ENCODE measurements at places on chromosomes 5 and 9.

DNA sequence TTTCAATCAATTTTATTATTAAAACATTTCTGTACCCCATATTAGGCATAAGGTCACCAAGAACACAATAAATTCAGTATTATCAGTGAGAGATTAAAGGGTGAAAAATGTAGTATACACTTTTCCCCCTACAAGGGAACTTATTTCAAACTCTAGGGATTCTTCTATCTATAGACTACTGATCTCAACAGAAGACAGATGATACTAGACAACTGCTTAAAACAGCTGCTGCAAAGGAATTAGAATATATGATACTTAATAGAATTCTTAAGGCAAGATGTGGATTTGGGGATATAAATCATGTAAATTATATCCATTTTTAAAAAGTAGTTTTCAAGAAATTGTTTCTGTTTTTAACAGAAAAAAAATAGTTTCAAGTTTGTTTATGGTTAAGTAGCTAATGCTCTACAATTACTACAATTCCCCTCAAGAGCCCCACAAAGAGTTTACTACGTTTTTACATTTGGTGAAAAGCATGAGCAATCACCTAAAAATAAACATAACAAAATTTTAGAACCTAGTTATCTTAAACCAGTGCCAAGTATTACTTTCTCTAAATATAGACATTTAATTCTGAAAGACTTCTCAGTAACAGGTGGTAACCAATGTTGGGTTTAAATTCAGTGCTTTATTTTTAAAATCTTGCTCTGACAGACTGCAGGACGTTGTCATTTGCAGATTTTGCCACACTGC, 6.0 kb downstream of the KIF24 start:
- no peak for DNase-seq

DNA sequence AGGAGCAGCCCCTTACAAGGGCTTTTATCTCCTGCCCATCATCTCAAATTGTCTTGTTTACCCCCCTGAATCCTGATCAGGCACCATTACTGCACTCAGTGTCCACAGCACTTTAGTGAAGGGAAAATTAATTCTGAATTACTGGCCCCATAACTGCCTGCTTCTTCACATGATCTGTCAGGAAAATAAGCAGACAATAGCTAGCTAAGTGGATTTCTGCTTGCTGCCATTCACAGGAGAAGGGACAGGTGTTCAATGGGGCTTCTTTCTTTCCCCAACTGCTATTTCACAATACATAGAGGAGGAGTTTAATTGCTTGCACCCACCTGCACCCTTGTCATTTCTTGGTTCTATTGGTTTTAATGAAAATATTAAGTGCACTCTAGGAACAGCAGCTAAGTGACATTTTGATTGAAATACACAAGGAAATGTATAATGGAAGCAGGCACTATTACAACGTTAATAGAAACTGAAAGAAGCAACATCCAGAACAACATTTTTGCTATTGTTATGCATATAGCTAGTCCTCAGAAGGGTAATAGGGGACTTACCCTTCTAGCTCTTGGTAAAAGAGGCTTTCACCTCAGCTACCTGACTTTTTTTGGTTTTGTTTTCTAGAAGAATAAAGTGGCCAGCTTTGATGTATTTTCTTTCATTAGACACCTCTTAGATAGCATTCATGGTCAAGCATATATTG, 599.3 kb upstream of the TLE4 start:
- no peak for DNase-seq

- no peak for DNase-seq
These were observed 473.5 kb downstream of the DNAH5 start for GRCh38 chr5:13470975-13471374.

- no peak for DNase-seq
These were observed 47.3 kb downstream of the UHRF2 start for GRCh38 chr9:6460189-6460768.

DNA sequence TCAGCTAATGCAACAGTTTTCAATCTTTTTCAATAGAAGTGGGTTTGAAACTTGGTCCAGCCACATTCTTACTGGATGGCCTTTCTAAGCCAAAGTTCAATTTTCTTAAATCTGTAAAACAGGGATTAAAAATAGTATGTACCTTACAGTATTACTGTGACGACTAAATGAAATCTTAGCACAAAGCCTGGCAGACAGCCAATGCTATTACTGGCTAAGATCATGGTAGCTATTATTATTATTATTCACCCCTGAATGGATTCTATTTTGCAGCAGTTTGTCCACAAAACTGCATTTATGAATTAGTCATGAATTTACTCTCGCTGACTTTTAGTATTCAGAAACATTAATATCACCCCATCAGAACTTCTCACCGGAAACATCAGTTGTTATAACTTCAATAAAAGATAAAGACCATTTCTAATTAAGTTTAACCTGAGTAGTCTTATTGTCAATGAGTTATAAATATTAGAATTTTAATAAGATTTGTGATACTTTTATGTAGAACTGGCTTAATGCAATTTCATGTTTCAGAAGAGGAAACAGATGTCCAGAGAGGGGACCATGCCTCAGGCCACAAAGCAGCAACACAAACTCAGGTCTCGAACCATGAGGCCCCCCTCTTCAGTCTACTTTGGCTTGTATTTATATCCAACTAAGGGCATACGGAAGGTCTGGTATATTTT, 468.2 kb downstream of the ARHGEF28 start:
- no peak for DNase-seq

DNA sequence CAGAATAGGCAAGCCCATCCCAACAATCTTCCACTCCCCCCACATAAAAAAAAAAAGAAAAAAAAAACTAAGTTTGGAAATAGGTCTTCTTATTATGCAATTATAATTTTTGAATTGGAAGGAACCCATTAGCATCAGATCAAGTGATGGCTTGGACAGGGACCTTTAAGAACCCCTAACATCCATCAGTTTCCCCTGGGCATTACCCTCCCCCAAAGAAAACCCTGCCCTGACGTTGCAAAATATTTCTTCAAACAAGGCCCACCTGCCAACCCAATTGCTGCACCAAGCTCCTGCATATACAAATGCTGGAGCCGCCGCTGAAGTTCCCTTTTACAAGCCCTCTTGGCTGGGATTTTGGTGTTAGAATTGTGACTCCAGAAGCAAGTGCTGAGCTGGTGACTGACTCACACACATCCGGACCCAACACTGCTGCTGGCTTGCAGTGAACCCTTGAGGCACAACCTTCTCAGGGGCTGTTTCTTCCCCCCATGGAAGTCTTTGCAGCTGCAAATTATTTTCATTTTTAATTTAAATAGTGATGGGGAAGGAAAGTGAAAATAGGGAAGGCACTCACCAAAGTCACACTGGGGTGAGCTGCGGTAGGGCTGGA, 56.1 kb upstream of the AFAP1L1 start:
- no peak for DNase-seq

DNA sequence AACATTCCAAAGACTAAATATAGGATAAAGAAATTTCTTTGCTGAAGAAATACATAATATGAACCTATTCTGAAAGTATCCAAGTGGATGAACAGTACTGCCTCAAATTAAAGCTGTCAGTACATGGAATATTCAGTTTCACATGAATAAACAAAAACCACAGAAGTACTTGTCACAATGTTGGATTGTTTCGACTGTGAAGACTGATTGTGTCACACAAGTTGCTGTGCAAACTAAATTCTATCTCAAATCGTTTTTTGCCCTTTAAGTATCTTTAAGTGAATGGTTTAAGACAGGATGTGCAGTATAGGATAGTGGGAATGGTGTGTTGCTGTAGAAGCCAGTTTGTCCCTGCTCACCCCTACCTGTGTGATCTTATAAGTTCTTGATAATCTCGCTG, 137.4 kb upstream of the OTULINL start:
- DNase-seq: no peak

DNA sequence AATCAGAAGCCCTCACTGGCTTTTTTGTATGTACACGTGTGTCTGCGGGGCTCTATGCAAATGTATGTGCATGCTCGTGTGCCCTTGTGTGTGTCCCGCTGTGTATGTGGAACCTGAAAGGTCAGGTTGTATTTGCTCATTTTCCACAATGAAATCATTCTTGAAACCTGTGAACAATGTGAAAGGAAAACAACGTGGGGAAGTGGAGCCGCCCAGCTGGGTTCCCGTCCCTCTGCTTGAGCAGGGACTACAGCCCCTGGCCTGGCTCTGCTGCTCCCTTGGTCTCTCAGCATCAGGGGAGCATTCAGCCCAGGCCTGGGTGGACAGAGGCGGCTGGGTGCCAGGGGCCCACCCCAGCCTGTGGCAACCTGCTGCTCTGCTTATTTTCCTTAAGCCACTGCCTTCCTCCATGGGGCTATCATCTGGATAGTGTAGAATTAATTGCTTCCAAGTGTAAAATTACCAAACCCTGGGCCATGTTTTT, 3.0 kb downstream of the ECSCR start:
- DNase-seq: peak; percentile 54

GRCh38 chr5:56685503-56686217, 129.7 kb upstream of the MAP3K1 start:
- no peak for DNase-seq

GRCh38 chr9:109012009-109012875, 1.1 kb downstream of the CTNNAL1 start:
- DNase-seq: peak; percentile 61

GRCh38 chr5:110865400-110866094, 126.7 kb downstream of the SLC25A46 start:
- no peak for DNase-seq

DNA sequence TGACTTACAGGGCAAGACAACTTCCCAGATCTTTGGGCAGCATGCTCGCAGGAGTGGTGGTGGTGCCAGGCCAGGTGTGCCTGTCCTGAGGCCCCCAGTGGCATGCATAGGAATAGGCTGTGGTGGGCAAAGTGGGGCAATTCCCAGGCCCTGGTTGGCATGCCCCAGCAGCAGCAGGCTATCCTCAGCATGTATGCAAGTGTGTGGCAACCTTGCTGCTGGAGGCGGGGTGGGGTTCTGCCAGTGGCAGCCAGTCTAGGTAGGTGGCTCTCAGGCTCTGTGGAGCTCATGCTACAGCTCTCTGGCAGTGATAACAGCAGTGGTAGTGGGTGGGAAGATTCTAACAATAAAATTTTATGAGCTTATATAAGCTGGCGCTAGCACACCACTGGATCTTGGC, 27.7 kb upstream of the C6 start:
- no peak for DNase-seq

DNA sequence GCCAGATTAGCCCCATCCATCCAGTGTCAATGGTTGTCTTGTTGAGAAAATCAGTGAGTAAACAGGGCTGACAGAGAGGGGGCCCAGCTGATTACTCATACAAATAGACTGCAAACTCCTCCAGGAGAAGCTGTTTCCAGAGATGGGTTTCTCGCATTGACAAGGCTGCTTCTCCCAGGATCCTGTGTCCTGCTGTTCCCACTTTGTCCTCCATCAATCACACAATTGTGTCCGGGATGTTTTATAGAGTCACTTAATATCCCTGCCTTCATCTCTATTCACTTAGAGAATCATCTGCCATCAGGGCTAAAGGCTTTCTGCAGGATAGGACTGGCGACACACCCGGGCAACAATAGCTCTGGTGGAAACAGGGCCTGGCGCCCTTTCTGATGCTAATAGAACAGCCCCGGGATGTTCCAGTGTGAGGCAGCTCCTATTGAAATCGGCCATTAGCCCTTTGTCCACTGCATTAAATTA, 71.7 kb upstream of the TBCA start:
- no peak for DNase-seq

DNA sequence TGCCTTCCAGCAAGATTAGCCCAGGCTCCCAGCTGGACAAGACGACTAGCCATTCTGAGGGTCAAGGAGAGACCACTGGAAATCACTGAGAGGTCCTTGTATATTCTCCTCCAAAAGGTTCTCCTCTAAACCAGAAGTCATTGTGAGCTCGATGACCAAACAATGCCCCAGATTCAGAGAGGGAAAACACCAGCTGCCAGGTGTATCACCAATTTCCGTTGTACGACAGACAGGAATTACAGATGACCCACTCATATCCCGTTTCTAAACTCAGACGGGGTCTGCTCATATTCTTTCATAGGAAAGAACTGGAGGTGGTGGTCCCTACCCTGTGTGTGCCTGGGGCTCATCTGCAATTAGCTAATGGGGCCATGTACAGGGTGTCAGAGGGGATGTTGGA, 14.2 kb downstream of the FAXDC2 start:
- no peak for DNase-seq

DNA sequence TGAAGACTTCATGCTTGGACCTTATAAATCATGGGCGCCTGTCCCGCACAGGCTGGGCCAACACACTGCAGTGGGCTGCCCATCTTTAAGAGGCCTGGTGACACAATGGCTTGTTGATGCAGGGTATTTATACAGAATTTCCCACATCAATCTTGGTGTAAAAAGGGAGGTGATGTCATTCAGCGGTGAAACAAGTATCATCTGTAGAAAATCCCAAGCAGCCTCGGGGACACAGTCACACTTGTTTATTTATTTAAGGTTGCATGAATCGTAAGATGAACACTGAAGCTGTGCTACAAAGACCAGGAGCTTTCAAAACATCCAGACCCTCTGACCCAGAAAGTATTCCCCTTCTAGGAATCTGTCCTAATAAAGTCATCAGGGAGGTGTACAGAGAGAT, 40.5 kb downstream of the SMIM23 start:
- no peak for DNase-seq

DNA sequence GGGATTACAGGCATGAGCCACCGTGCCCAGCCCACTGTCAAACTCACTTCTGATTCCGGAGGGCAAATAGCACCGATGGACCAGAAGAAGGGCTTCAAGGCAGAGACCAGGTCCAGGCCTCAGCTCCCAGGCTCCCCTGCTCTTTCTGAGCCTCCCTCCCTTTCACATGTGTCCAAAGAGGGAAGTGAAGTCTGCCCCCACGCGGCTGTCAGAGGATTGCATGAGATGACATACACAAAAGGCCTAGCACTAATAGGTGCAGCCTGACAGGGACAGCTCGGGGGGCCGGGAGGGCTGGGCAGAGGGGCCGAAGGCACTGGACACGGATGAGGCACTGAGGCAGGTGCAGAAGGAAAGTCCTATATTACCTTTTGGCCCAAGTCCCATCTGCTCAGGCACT, 16.1 kb downstream of the FBP1 start:
- peak; percentile 22 for DNase-seq

DNA sequence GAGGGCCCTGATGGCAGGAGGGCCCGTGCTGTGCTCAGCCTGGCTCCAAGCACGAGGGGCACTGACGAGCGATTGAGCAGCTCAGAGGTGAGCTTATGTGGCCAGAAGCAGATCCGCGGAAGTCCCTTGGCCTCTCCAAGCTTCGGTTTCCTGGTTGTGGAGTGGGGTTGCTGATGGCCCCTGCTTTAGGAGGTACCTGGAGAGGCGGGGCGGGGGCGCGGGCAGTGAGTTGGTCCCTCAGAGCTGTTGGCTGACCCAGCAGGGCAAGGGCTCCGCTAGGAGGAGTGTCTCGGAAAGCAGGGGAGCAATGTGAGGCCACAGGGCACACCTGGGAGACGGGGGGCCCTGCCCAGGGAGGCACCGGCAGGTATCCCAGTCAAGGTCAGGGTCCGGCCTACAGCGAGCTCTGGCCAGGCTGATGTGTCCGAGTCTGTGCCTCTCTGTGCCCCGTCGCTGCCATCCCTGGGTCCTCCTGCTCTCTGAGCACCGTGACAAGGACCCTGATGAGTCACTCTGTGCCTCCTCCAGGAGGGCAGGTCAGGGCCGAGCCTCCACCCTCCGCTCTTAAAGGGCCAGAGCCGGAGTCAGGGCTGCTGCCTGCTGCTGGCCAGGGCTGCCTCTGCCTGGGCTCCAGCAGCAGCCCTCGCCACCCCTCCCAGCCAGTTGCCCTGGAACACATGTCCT, 14.8 kb downstream of the NCS1 start:
- DNase-seq: no peak
